ENCODE measurements at places on chromosomes 7 and 10. TPM values are rescaled to one million over a fixed set of nuclear protein-coding genes. Genes with fewer than 3 reads are reported as not detected.

DNA sequence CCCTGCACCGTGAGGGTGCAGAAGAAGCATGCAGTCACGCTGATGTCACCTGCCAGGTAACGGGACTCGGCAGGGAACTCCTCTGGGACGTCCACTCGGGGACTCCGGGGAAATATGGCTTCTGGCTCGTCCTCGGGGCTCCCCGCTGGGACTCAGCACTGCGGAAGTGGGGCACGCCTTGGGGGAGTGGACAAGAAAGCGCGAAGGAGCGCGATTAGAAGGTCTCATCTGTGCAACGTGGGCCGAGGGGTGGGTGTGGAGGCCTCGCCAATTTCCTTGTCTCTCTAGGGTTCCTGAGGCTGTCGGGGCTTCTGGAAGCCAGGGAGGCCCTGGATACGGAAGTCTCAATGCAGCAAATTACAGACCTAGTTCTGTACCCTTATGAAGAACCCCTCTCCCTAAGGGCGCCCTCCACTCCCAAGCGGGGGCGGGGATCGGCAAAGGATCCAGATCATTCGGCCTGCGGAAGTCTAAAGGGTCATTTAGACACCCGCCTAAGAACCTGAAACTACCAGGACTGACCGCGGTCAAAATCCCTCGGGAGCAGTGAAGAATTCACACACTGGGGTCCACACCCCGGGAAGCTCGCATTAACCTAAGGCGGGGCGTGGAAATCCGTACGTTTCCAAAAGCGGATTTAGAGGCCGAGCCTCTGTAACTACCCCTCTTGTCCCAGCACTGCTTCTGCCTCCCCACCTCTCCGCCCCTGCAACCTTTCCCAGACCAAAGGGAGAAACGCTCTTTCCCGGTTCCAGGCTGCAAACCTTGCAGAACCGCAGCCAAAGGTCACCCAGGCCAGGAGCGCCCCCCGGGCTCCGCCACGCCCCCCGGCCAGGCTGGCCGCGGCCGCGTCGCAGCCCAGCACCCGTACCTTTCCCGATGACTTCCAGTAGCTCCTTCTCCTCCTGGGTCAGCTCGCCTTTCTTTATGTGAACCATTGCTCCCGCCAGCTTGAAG lies 640 bp downstream of the ANKMY2 start:
- ATAC-seq, result peak; percentile 40

DNA sequence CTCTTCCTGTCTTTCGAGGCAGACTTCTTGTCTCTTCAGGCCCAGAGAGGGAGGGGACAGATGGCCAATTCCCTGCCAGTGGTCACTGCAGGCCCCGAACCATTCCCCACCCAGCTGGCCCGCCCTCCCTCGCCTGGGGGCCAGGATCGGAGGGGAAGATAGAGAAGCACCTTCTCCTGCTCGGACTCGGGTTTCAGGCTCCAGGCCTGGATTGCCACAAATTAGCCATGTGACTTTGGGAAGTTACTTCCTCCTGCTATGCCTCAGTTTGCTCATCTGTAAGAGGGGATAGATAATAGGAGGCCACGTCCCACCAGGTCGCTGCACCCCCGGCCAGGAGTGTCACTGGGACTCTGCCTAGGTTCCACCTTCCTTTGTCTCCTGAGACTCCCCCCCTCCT lies 24.8 kb upstream of the PPP2R2D start:
- ATAC-seq, result no peak

DNA sequence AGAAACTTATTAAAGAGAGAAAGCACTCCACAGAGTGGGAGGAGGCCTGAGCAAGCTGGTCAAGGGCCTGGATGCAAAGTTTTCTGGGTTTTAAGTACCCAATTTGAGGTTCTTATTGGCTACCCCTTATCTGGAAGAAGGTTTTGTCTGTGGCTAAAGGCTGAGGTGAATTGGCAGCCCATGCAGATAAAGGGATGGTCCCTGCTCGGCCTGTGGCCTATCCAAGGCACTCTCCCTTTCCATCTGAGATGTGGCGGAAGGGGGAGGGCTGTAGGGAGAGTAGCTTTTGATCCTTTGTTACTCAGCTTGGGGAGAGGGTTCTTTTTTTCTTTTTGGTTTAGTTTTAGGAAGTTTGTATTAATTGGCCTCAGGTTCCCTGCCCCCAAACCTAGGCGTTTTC lies 465.1 kb downstream of the ATRNL1 start:
- ATAC-seq, result no peak

DNA sequence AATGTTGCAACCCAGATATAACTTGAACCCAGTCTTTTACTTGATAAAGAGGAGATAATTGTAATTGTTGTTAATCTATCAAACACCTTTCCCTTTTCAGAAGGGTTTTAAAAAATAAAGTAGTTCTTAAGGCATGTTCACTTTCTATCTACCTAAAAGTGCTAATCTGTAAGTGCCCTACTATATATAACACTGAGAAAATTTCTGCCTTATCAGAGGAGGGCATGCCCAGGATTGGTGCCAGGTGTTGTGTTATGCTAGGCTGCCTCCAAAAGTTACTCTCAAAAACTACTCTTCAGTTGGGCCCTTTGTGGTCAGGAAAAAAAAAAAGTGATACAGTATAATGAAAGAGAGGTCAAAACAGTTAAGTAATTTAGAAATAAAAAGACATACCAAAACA lies 36.3 kb downstream of the SMNDC1 start:
- ATAC-seq, result no peak

- ATAC-seq, result no peak
These were observed 191.8 kb downstream of the PTPRN2 start for GRCh38 chr7:158395780-158396278.

DNA sequence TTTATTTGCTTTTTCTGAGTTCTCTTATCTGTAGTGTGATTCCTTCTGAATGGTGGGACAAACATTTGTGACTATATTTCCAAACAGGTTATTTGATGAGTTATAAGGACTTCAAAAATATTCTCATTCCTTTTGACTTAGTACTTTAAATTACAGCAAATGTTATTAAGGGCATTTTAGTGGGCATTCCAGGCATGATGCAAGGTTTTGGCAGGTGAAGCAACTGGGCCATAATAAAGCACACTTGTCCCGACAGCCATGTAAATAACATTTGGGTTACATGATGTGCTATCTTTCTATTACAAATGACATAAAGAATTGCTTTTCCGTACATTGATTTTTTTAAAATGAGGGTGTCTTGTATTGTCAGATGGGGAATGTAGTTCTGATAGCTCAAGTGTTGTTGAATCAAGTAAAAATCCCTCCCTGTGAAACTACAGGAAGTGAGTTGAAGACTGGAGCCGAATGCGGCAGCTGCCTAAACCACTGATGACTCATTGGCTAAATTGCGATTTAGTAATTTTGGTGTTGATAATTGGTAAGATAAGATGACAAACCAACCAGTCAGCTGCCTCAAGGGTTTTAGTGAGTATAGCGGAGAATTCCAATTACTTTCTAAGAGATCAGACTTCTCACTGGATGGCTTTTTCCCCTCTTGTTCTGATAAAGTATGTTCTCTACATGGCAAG lies 231.3 kb upstream of the NPY start:
- no peak for ATAC-seq

DNA sequence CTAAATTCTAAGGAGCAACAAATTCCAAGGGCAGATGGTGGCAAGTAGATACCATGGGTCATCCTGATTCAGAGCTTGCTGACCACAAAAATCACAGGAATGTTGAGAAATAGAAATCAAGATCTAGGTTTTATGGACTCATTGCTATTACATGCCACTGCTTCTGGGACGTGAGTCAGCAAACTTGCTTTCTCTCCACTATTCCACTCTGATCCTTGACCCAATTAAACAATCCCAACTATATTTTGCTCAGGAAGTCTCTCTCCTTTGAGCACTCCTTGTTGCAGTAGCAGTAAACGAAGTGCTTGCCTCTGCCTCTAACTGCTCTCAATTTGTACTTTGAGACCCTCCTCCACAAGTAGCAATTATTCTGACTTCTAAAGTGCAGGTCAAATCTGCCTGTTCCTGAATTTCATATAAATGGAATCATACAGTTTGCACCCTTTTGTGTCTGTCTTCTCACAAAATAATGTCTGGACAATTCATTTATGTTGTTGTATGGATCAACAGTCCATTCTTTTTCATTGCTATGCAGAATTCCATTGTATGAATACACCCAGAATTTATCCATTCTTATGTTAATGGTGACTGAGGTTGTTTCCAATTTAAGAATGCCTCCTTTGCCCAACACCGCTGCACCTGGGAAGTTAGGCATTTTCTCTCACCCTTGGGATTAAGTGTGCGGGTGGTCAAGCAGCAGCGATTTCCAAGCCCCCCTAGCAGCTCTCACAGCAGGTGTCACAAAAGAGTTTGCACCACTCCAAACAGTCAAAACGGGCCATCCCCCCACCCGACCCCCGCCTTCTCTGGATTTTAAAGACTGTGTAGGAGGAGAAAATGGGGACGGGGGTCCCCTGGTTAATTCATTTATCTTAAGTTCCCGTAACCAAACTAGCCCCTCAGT lies 35.9 kb downstream of the ACSM6 start:
- no peak for ATAC-seq

- no peak for ATAC-seq
These were observed 56.4 kb upstream of the CCDC71L start for GRCh38 chr7:106717254-106717954.

GRCh38 chr10:93947524-93947923 lies 46.2 kb upstream of the PLCE1 start:
- ATAC-seq, result no peak

CYP26C1 gene
- not detected for total RNA-seq

- no peak for ATAC-seq
These were observed 47.9 kb downstream of the SP8 start for GRCh38 chr7:20738518-20739481.

DNA sequence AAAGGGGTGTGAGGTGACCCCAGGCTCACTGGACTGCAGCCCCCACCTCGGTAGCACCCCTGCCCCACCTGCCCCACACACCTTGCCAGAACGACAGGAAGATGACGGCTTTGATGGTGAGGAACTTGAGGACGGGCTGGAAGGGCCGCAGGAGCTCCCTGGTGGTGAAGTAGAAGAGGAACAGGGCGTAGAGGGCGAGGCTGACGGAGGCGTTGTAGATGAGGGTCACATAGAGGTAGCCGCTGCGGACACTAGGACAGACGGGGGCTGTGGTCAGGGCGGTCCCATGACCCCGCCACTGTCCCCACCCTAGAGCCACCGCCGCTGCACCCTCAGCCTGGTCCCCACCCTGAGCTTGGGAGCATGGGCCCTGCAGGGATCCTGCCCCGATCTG lies 7.6 kb downstream of the TMEM184A start:
- ATAC-seq, result no peak

GRM3 gene
- not detected for total RNA-seq

HOXA5 gene
- total RNA-seq, result 34.6 TPM

Data from gastroesophageal sphincter (tissue), 4 donors.